Caco-2 (cell line): ENCODE measurements at places on chromosomes 1 and 21.

- no peak overlapping the region for H3K4me3 ChIP-seq
- no peaks in the 10 kb centered on the region for H3K36me3 ChIP-seq
- peaks cover 27% of the 10 kb centered on the region for H3K4me1 ChIP-seq
- no peak for DNase-seq
- no peak overlapping the region for H3K27ac ChIP-seq
- H3K27me3 ChIP-seq = no peaks in the 10 kb centered on the region
Observed at GRCh38 chr1:9008236-9008635, 18.0 kb downstream of the SLC2A7 start.

- H3K4me1 ChIP-seq = peaks cover 35% of the 10 kb centered on the region
- H3K4me3 ChIP-seq = no peak overlapping the region
- DNase-seq = no peak
- H3K27ac ChIP-seq = peak overlapping the region; percentile 65
- no peaks in the 10 kb centered on the region for H3K27me3 ChIP-seq
Observed at GRCh38 chr1:15620155-15620545, 2.9 kb downstream of the DDI2 start.

DNA sequence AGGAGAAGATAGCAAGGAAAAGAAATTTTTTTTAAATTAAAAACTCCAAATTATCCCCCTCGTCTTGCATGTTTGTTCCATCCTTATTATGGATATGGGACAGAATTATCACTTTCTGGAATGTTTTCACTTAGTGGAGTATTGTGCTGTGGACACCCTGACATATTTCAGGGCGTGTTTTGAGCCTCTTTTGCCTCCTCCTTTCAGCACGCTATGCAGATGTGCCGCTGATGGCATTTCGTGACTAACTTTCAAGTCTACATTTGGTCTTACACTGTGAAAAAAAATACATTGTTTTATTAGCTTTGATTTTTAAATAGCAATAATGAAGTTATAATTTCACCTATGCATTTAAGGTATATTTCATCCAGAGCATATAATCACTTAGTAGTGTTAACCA, 738.7 kb downstream of the LTN1 start:
- no peak overlapping the region for H3K27ac ChIP-seq
- H3K36me3 ChIP-seq = no peaks in the 10 kb centered on the region
- no peak for DNase-seq
- H3K4me1 ChIP-seq = peaks cover 42% of the 10 kb centered on the region
- H3K4me3 ChIP-seq = no peak overlapping the region
- H3K27me3 ChIP-seq = no peaks in the 10 kb centered on the region

DNA sequence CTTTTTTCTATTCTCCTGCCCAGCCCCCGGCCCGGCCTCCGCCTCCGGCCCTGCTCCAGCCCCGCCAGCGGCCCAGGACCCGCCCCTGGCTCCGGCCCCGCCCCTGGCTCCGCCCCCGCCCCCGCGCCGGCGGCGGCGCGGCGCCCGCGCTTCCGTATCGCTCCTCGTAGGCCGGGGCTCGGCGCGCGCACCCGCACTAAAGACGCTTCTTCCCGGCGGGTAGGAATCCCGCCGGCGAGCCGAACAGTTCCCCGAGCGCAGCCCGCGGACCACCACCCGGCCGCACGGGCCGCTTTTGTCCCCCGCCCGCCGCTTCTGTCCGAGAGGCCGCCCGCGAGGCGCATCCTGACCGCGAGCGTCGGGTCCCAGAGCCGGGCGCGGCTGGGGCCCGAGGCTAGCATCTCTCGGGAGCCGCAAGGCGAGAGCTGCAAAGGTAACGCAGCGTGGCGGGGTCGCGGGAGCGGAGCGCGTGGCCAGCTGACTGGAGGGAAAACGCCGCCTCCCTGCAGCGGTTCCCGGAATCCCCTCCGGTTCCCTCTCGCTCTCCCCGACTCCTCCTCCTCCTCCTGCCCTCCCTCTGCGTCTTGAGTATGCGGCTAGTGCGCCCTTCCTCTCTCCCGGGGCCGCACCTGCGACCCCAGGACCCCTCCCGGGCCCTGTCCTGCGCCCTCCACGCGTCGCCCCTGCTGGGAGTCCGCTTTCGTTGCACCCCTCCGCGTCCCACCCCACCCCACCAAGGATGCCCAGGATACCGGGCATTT, at the start of gene IFNAR2:
TSS of gene IFNAR2 (plus strand) at position 155 of the 761 bp plus-strand sequence. CDS start 11,985 bp downstream, outside the sequence.
- DNase-seq = peak; percentile 84
- H3K36me3 ChIP-seq = no peaks in the 10 kb centered on the region
- peak within 1 kb of the TSS; percentile 64 for H3K27ac ChIP-seq

GRCh38 chr1:244027491-244028145, 23.5 kb upstream of the ZBTB18 start:
- no peaks in the 10 kb centered on the region; the same call in 1 of the 2 replicates for H3K27me3 ChIP-seq
- H3K27ac ChIP-seq = no peak overlapping the region
- H3K4me3 ChIP-seq = no peak overlapping the region
- H3K4me1 ChIP-seq = no peaks in the 10 kb centered on the region
- no peaks in the 10 kb centered on the region for H3K36me3 ChIP-seq

DNA sequence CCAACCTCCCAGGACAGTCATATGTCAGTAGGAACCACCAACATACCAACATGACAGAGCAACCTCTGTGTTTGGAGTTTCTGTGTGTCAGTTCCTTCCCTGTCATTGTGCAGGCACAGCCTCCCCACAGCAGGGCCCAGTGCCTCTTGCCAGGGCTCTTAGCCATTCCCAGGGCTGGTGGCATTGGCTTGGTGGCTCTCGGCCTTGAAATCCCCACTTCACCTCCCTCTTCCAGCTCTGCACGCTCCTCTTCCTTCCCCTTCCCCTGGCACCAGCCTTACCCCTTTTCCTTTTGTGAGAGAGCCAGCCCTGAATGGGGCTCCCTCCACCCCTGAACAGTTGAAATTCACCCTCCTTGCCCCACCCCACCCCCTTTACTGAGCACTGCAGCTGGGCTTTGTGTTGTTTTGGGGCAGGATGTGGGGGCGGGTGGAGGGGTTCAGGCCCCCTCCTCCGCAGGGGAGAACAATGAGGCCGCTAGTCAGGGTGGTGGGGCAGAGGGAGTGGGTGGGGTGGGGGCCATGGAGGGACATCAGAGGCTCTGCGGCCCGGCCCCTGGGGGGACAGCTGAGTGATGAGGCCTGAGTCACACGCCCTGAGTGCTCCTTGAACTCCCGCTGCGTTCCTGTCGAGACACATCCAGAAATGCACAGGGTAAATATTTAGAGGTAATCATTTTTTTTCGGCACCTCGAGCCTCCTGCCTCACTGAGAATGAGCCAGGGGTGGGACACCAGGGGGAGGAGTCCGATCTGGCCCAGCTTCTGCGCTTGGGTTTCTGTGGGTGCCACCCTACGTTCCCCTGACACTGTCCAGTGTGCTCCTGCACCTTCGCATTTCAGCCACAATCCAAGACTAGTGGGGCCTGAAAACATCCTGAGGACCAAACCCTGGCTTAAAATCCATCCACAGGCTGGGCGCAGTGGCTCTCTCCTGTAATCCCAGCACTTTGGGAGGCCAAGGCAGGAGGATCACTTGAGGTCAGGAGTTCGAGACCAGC, 28.6 kb downstream of the LGR6 start:
- H3K4me1 ChIP-seq = peaks cover 32% of the 10 kb centered on the region
- peak; percentile 57 for DNase-seq
- no peaks in the 10 kb centered on the region; the same call in 1 of the 2 replicates for H3K36me3 ChIP-seq
- no peak overlapping the region for H3K4me3 ChIP-seq
- no peaks in the 10 kb centered on the region for H3K27me3 ChIP-seq

DNA sequence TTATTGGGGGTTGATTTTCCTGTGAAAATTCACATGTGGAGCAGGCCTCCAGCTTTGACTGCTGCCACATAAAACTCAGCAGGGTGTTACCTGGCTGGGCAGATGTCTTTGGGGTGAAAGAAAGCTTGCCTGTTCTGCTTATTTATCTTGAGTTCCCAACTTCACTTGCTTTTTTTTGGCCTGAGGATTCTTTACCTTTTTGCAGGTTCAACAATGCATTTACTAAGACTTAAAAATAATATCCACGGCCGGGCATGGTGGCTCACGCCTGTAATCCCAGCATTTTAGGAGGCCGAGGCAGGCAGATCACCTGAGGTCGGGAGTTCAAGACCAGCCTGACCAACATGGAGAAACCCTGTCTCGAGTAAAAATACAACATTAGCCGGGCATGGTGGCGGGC, 509.1 kb downstream of the KIF26B start:
- H3K36me3 ChIP-seq = no peaks in the 10 kb centered on the region
- H3K27ac ChIP-seq = no peak overlapping the region
- no peak for DNase-seq

DNA sequence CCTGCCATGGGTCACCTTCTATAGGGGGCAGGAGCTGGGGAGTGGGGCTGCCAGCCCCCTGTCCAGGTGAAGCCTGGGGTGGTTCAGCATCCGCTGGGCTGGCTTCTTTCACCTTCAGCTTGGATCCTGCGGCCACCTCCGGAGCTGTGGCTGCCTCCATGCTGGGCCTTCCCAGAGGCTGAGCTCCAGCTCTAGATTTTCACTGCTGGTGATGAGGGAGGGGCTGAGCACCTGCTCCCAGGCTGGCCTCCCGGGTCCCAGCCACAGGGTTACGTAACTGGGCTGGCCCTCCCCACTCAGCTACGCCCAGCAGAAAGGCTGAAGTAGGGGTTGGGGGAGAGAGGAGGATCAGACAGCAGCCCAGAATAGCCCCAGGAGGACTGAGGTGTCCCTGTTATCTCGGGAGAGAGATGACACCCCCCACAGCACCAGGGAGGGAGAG, at the start of gene MYBPHL:
TSS of gene MYBPHL (minus strand) at position 180 of the 442 bp plus-strand sequence. CDS start at position 160, 20 bp downstream.
- no peaks in the 10 kb centered on the region for H3K4me1 ChIP-seq
- no peak for DNase-seq

- no peak overlapping the region for H3K27ac ChIP-seq
- H3K4me1 ChIP-seq = no peaks in the 10 kb centered on the region
- no peaks in the 10 kb centered on the region for H3K27me3 ChIP-seq
- no peak for DNase-seq
- no peaks in the 10 kb centered on the region for H3K36me3 ChIP-seq
Observed at GRCh38 chr1:174642393-174642792, 194.6 kb downstream of the GPR52 start.

- 0 out of 2 replicates have a peak, but pooled peaks cover 3% of the 10 kb centered on the region for H3K4me1 ChIP-seq
- DNase-seq = no peak
- no peaks in the 10 kb centered on the region; the same call in none of the 2 replicates for H3K36me3 ChIP-seq
- H3K4me3 ChIP-seq = no peak overlapping the region
Observed at GRCh38 chr1:91715416-91716000, 170.4 kb downstream of the TGFBR3 start.

- H3K4me3 ChIP-seq = no peak overlapping the region
- no peak overlapping the region for H3K27ac ChIP-seq
- DNase-seq = no peak
- H3K36me3 ChIP-seq = no peaks in the 10 kb centered on the region
- H3K4me1 ChIP-seq = no peaks in the 10 kb centered on the region
- H3K27me3 ChIP-seq = no peaks in the 10 kb centered on the region
Observed at GRCh38 chr1:113858418-113858817, 13.1 kb downstream of the PTPN22 start.

DNA sequence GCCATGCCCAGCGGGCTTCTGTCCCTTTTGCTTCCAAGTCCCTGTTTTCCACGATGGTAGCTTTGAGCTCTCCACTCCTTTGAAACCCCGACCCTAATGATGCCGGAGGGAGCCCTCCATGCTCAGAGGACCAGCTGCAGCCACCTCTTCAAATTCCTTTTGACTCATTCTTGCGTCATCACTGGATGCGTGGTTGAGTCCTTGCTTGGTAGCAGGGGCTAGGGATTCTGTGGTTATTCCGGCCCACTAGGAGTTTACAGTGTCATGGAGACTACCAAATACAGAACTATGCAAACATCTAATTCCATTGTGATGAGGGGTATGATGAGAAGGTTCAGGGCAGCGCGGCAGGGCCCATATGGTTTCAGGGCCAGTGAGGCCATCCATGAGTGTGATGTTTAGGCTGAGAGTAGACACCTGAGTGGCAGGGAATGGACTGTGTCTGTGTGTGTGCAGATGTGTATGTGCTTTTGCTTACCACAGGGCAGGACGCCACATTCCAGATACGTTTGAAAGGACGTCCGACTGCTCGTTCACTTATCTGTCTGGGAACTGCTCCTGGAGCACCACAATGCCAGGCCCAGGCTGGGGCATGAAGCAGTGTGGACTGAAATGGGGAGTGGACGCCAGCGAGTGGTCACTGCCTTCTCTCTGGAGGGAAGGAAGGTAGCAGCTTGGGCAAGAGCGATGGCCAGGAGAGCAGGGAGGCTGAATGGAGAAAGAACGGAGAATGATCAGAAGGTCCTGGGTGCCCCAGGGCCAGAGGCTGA, 30.4 kb upstream of the ZBTB21 start:
- no peak for DNase-seq
- peaks cover 20% of the 10 kb centered on the region for H3K4me1 ChIP-seq
- H3K4me3 ChIP-seq = no peak overlapping the region
- H3K36me3 ChIP-seq = no peaks in the 10 kb centered on the region
- H3K27me3 ChIP-seq = no peaks in the 10 kb centered on the region

DNA sequence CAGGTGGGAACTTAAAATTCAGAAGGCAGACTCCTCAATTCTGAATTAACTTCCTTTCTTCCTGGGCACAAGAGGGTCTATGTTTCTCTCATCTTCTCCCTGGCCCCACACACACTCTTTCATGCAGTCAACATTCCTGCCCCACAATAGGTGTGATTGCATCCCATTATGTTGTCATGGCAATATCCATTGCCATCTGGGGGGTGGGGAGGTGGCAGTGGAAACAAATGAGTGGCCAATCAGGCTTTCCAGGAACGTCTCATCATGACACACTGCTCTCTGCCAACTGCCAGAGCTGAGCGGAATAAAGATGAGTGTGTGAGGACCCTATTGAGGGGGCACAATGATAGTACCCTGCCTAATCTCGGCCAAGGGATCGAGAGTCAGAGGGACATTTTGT, 80.4 kb downstream of the KCND3 start:
- no peak for DNase-seq
- H3K4me3 ChIP-seq = no peak overlapping the region
- no peaks in the 10 kb centered on the region for H3K27me3 ChIP-seq
- no peaks in the 10 kb centered on the region for H3K36me3 ChIP-seq
- H3K27ac ChIP-seq = no peak overlapping the region
- no peaks in the 10 kb centered on the region for H3K4me1 ChIP-seq

DNA sequence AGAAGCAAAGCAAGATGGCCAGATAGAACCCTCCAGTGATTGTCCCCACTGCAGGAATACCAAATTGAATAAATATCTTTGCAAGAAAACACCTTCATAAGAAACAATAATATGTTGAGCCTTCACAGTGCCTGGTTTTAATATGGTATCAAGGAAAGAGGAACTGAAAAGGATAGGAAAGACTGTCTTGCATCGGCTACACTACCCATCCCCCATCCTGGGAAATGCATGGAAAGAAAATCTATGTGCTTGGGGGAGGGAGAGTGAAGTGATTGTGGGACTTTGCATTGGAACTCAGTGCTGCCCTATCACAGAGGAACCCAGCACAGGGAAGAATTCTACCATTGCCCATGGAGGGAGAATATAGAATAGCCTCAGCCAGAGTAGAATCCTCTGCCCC, 28.6 kb upstream of the AK5 start:
- no peaks in the 10 kb centered on the region for H3K36me3 ChIP-seq
- H3K27ac ChIP-seq = no peak overlapping the region
- no peaks in the 10 kb centered on the region for H3K4me1 ChIP-seq
- DNase-seq = no peak
- no peaks in the 10 kb centered on the region for H3K27me3 ChIP-seq
- H3K4me3 ChIP-seq = no peak overlapping the region
